ENCODE measurements at places on chromosomes 4 and X.
A peak's percentile ranks its signal among the peaks of the same experiment; 100 is the strongest.

GRCh38 chr4:37762294-37762990 is 64.0 kb upstream of the PGM2 start:
- peak; percentile 10 for DNase-seq

DNA sequence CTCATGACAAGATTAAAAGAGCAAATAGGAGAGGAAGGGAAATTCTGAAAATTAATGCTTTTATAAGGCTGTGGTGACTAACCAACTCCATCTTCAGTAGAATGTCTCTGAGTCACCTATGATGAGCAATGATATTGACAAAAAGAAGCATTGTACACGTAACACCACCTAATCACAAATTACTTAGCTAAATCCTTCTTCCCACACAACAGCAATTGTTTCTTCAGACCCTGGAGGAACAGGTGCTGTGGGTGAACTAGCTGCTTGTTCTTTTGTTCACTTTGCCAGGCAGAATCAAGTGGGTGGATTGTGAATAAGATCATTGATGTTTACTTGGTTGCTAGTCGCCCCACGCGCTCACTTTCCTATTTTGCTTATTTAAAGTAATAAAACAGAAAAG is 315.5 kb downstream of the CAMK2D start:
- DNase-seq, result peak; percentile 9

DNA sequence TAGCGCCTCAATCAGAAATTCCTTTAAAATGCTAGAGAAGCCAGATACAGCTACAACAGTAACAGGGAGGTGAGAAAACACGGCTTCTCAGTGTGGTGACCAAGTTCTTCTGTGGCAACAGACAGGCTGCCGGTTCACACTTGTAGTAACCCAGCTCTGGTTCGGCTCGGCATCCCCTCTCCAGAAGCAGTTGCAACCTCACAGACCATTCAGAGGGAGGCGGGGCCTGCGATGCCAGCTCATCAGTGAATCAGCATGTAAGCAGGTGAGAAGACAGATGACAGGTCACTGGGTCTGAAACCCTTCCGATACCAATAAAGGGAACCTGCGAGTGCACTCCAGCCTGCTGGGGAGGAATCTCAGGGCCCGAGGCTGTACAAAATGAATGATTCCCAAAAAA is 251.0 kb downstream of the KCNIP4 start:
- DNase-seq, result no peak

DNA sequence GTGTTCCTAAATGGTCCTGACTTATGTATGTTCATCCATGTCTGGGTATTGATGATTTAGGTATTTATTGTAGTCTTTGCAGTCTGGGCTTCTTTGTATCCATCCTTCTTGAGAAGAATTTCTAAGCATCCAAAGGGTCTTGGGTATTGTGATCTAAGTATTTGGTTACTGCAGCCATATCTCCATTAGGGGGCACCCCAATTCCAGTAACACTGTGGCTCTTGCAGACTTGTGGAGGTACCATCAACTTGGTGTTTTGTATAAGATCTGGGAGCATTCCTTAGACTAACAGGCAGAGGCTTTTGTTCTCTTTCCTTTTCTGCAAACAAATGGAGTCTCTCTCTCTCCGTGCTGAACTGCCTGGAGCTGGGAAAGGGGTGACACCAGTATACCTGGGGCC is 113.7 kb upstream of the NEXMIF start:
- peak; percentile 10 for DNase-seq

DNA sequence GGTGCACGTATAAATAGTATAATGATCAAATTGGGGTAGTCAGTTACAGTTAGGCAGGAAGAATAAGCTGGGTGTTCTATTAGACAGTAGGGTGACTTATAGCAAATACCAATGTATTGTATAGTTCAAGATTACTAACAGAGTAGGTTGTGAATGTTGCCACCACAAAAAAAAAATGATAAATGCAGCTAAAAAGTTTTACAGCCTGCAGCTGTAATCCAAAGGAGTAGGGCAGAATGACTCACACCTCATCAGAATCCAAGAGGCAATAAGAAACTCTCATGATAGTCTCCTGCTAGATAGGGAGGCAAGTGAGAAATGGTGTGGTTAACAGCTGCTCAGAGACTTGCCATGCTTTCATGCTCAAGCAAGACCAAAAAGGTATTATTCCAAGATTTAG is 19.6 kb upstream of the TCEAL4 start:
- DNase-seq, result no peak

DNA sequence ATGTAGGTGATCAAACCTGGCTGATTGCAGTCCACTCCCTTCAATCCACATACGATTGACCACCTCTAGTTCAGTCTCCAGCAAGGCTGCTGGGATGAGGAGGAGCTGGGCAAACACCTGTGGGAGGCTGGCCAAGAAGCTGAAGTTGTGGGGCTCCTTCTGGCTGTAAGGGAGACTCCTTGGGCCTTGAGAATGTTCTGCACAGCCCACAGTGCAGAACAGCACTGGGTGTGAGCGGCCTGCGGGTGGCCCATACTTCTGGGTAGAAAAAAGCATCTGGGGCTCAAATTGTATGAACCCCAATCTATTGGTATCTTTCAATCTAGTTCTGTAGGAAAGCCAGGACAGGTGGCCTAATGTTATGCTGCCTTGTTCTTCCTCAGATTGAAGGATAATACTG is 1608.8 kb upstream of the PCDH10 start:
- DNase-seq, result no peak

GRCh38 chrX:129523079-129523911 is at the start of gene SMARCA1:
Gene SMARCA1, minus strand, starts transcription at chrX:129523490. Its CDS starts 120 bp downstream, at chrX:129523370.
- DNase-seq, result no peak

GRCh38 chr4:92305878-92306520 is 2.2 kb downstream of the GRID2 start:
- no peak for DNase-seq

DNA sequence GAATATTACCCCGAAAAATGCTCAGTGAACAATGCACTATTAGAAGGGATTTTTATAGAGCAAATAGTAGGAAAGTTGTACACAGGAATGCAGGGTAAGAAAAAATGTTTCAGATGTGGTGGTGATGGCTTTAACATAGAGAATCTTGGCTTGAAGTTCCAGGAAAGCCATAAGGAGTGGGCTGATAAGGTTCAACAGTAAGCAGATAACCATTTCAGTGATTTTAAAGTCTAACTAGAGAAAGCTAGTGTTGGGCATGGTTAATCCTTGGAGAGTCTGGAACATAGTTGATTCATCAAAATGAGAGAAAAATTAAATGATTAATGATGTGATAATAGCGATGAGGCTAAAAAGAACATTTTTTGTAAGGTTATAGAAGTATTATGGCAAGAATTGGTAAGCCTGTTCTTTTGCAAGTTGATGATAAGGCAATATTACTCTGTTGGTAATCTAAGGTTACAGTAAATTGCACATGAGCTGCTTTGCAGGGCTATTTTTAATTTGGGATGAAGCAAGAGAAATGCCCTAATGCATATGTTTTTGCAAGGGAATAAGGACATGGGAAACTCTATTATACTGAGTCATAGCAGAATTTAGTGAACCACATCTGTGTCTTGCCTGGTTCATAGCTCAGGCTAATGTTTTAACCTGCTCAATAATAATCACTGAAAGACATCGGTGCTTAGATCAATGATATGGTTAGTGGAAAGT is 44.3 kb downstream of the GALNTL6 start:
- no peak for DNase-seq

Measured in activated T-cell treated with anti-CD3 and anti-CD28 coated beads, Interleukin-2, amount 50 U/mL, for 72 hours (primary cell).